H1 (cell line): ENCODE measurements at places on chromosomes 2 and 18.

- peak; percentile 68 for DNase-seq
Observed at GRCh38 chr2:70340761-70341476, 39.1 kb upstream of the FAM136A start.

GRCh38 chr2:44010266-44010665, 14.5 kb upstream of the LRPPRC start:
- DNase-seq, result no peak

DNA sequence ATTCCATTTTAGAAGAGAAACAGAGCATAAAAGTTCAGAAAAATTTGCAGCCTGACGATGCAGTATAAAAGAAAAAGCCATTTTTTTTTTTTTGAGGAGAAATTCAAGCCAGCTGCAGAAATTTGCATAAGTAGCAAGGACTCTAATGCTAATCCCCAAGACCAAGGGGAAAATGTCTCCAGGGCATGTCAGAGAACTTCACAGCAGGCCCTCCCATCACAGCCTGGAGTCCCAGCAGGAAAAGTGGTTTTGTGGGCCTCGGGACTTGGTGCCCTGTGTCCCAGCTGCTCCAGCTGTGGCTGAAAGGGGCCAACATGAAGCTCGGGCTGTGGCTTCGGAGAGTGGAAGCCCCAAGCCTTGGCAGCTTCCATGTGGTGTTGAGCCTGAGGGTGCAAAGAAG, 325.3 kb upstream of the HNMT start:
- no peak for DNase-seq

- no peak for DNase-seq
Observed at GRCh38 chr2:26993768-26994167, 23.3 kb downstream of the MAPRE3 start.

GRCh38 chr2:36356298-36356989, 866 bp downstream of the CRIM1 start:
- no peak for DNase-seq

DNA sequence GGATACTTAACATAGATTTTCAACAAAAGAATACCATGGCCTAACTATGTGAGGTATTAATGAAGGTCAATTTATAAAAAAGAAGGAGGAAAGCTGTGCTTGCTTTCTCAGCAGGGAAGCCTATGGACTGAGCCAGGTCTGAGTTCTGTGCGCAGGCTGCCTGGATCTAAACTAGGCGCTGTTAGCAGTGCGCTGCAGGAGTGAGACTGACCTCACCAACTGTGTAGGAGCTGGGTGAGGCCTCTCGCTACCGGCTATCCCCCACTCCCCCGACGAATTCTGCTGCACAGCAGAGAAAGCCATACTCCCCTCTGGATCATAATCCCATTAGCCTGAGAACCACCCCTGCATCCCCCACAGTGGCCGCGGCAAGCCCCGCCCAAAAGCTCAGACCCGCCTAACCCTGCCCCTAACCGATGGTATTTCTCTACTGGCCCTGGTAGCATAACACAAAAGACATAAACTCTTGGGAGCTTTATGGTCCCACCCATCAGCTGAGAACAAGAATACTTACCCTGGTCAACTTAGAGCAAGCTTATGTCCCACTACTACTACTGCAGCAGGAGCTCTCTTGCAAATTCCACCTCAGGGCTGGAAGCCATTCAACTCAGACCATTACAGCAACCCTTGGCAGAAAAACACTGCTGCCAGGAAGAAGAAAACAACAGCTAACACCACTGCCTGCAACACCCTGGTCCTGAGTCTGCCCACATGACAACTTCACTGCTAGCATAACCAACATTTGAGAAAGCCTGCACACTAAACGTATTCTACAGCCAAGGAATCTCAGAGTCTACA, 28.0 kb downstream of the SULT1C2 start:
- DNase-seq, result peak; percentile 65

GRCh38 chr2:158965641-158966040, 2.8 kb upstream of the TANC1 start:
- DNase-seq, result no peak

DNA sequence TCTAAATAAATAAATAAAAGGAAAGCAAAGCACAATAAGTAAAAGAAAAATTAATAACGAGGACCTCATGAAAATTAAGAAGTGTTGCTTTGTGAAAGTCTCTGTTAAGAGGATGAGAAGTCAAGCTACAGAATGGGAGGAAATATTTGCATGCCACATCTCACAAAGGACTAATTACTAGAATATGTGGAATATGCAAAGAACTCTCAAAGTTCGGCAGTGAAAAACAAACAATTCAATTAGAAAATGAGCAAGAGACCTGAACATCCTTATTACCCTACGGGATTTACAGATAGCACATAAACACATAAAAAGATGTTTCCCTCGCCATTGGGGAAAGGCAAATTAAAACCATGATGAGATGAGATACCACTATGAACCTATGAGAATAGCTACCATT, 23.3 kb downstream of the CYP26B1 start:
- no peak for DNase-seq
